RPMI7951 (cell line): ENCODE measurements at places on chromosomes 4 and X.

GRCh38 chrX:72238183-72238582 is 644 bp downstream of the ERCC6L start:
- no peak for DNase-seq

GRCh38 chr4:1933700-1934099 is 62.5 kb downstream of the NSD2 start:
- no peak for DNase-seq

DNA sequence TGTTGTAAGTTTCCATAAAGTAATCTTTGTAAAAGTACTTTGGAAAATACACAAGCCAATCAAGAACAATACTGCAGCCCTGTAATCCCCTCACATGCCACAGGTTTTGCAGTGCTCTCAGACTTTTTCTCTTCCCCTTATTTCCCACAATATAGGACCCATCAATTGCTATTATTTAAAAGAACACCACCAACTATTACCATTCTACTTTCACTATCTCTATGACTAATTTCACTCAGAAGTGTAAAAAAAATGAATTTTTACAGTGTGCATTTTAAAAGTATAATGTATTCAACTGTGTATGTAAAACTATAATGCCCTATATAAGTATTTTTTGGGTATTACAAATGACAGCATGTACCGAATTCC is 1.7 kb downstream of the ATP8A1 start:
- DNase-seq, result no peak

GRCh38 chr4:152630324-152630723 is 49.5 kb downstream of the TMEM154 start:
- no peak for DNase-seq

DNA sequence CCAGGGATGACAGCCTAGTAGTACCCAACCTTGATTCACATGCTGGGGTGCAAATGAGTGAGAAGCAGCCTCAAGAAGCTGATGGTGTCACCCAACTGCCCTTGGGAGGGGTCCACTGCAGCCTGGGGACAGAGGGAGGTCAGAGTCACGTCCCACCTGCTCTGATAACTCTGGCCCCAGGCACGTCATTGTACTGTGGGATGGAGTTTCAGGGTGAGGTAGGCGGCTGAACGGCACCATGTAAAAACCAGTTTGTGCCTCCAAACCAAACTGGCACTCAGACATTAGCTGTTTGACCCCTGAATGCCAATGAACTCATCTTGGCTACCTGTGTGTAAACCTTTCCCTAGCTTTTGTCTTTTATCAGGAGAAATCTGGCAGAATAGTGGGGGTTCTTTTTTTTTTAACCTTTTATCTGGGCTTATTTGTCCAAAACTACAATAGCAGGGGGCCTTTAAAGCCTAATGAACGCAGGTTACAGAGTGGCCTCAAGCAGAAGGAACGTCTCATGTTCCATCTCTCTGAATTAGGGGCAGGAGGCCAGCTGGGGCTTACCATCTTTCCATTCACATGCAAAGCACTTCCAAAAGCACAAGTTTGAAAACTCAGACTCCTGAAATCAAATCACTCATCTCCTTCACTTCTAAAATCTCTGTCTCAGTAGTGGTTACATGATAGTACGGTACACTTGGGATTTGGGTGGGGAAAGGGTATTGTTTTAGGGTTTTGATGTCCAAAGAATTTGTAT is 89.4 kb downstream of the IRF2 start:
- DNase-seq, result no peak

DNA sequence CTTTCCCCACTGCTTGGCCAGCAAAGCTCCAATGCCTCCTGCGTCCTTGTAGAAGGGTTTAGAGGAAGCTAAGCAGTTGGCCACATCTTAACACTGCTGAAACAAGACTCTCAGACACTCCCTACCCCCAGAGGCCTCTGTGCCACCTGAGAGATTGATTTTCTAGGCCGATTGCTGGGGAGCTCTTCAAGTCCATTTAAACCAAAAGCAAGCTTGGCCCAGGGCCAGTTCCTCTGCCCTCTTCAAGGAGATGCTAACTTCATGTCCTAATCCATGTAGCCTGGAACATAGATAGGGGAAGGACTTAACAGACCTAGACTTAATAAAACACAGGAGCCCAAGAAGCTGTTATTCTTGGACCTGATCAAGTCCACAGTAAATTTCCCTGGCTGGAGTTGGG is 27.2 kb upstream of the FMR1NB start:
- DNase-seq, result no peak

DNA sequence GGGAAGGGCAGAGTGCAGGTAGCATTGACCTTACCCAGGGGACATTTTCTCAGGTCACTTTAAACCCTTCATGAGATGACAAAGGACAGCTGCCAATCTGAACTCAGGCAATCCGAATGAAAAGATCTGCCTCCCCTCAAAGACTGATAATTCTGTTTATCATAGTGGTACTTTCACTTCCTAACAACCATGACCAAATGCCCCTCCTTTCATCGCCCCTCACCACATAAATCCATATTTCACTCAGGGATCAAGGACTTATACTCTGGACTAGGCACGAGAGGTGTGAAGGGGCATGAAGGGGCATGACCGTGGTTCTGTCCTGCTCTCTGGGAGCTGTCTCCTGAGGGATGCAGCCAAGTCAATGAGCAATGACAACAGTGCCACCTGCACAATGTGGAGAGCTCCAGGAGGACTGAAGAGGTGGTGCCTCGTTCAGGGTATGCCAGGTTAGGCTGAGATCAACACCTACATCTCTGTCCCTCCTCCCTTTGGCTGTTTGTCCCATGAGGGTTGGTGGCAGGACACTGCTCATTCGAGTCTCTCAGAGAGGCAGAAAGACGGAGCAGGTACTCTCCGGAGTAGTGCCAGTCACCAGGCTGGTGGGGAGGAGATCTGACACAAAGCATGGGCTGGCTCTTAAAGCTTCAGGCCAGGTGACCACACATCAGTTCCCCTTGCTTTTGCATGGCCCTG is 12.5 kb downstream of the HS3ST1 start:
- no peak for DNase-seq

GRCh38 chrX:12580548-12580947 is 210.7 kb upstream of the PRPS2 start:
- DNase-seq, result peak; percentile 18

GRCh38 chr4:152154433-152154832 is 381.5 kb downstream of the FBXW7 start:
- DNase-seq, result no peak

DNA sequence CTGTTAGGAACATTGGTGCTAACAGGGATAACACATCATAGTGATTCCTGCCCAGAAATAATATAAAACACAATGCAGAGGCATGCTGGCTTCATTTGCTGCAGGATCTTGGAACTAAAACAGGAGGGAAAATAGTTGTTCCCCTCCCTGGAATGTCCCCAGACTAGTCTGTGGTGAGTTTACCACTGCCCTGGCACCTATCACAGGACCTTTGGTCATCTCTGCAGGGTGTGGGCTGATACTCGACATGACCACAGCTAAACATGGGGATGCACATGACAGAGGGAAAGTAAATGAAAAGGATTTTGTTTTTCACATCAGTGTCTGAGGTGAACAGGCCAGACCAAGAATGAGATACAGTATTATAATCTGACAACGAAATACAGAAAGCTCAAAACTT is 160.2 kb upstream of the DKK2 start:
- peak; percentile 32 for DNase-seq

DNA sequence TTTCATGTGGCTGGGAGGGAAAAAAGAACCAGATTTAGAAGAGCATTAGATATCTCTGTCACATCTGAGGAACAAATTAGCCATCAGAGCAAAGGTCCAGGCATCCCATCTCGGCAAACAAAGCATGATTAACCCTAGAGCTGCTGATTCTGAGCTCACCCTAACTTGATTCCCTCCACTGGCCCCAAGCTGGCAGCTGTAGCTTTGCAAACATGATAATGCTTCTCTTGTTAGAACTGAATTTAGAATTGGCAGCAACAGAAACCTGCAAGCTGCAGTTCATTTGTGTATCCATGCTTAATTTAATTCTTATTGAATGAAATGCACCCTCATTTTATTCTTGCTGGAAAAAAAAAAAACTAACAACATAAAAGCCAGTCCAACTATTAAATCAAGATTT is 289.2 kb downstream of the IL1RAPL1 start:
- DNase-seq, result no peak

- DNase-seq, result peak; percentile 0
Observed at GRCh38 chr4:11805842-11806241, 377.1 kb upstream of the HS3ST1 start.

DNA sequence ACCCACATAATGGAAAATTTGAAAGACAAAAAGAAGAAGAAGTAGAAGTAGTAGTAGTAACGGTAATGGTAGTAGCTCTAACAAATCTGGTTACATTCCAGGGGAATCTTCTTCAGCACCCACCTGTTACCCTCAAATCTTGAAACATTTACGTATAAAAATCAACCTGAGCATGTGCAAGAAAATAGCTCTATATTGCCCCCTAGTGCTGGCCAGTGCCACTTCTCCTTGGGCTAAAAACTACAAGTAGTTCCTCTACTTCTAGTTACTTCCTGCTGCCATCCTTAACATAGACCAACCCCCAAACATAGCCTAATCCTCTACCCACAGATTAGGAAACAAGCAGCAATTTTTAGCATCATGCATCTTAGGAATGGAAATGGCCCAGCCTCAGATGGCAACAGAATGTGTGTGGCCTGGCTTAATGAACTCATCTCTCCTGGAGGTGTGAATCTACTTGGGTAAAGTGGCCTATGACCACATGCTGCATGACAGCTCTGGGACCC is 3.1 kb downstream of the PDGFC start:
- peak; percentile 75 for DNase-seq

- DNase-seq, result peak; percentile 96
Observed at GRCh38 chr4:8191136-8191747, 7.8 kb upstream of the SH3TC1 start.

- no peak for DNase-seq
Observed at GRCh38 chr4:64121803-64122202, 287.4 kb downstream of the TECRL start.

DNA sequence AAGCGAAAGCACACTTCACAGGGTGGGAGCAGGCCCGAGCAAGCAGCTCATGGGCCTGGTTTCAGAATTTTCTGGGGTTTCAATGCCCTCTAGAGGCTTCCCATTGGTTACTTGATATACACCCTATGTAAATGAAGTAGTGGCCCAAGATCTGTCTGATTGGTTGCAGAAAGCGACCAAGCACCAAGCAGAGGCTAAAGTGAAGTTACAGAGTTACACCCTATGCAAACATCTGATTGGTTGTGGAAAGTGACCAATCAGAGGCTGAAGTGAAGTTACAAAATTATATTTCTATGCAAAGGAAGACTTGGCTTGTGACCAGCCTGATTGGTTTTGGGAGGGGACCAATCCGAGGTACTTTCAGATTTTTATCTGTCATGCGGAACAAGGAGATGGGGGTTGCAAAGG is 8.2 kb downstream of the FHIP1A start:
- DNase-seq, result peak; percentile 25

DNA sequence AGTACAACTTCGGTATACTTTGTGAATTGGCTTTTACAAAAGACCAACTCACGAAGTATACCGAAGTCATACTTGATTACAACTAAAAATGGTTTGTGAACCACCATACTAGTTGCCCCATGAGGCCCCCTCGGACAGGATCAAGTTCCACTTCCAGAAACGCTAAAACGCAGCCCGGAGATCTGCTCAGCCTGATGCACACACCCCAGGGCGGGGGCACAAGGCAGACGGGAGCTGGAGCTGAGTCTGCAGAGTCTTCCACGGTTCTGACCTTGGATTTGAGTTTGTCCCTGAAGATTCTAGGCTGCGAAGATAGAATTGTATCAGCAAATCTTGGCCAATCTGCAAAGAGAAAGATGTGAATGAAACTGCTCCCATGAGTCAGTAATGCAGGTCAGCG is 118.1 kb downstream of the SORCS2 start:
- no peak for DNase-seq

DNA sequence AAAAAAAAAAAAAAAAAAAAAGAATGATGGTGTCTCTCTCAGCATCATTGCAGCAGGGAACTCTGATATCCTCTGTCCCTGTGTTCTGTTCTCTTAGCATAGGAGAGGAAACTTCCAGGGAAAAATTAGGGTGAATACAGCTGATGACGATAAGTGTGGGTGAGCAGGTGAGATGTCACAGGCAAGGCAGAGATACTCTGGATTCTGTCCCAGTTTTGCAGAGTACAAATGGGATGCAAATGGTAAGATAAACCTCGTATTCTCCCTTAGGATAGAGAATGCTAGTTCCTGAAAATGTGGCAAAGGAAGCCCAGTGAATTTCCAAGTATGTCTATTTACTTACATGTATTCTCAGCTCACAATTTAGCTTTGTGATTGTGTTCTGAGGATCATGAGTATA is 671.6 kb upstream of the BOD1L1 start:
- DNase-seq, result no peak

DNA sequence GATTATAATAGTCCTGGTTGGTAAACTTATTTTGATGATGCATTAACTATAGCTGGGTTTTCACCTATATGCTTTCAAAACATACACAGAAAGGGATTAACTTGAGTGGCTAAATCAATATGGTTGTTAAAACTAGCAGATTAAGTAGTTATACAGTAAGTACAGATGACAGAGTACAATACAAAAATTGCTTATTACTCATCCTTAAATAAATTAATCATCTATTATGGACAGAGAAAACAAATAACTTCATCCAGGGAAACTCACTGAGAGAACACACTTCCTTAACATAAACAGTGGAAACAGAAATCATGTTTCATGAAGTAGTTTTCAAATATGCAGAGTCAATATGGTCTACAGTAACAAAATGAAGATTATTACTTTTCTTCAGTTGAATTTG is 133.4 kb downstream of the AREG start:
- DNase-seq, result no peak

GRCh38 chrX:72020788-72021187 is 110.1 kb downstream of the NHSL2 start:
- no peak for DNase-seq

DNA sequence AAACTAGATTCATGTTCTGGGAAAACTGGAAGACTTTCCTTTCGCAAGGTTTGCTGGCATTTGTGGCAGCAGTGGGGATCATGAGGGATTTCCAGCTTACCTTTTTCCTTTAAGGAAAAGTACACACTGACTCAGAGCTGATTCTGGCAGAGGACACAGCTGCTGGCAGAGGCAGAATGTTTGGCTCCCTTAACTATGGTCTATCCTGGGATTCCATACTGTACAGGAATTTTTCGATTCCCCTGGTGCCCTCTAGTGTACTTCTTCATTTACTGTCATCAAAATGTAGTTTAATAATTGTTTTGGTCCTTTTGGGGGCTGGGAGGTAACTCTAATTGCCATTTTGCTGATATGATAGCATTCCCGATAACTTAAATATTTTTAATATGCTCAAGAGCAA is 152.7 kb downstream of the GABRG1 start:
- DNase-seq, result no peak

DNA sequence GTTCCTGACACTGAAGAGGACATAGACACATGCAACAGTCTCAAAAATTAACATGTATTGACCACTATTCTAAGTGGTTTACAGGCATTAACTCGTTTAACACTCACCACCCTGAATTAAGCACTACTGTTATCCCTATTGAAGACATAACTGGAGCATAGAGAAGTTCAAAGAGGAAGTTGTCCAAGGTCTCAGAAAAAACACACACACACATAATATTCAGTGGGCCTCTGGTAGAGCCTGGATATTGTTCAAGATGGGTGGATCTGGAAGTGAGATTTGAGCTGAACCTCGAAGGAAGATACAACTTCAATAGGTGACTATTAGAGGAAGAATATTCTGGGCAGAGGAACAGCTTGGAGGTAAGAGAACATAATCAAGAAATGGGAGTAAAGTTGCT is 334.9 kb downstream of the HNRNPD start:
- DNase-seq, result no peak
